ENCODE measurements at places on chromosomes 3 and 15. TPM values are rescaled to one million over a fixed set of nuclear protein-coding genes. Genes with fewer than 3 reads are reported as not detected.

- DNase-seq: no peak
Observed at GRCh38 chr15:26831951-26832350, 34.9 kb upstream of the GABRA5 start.

SERINC4 gene
- polyA plus RNA-seq: not detected

DNA sequence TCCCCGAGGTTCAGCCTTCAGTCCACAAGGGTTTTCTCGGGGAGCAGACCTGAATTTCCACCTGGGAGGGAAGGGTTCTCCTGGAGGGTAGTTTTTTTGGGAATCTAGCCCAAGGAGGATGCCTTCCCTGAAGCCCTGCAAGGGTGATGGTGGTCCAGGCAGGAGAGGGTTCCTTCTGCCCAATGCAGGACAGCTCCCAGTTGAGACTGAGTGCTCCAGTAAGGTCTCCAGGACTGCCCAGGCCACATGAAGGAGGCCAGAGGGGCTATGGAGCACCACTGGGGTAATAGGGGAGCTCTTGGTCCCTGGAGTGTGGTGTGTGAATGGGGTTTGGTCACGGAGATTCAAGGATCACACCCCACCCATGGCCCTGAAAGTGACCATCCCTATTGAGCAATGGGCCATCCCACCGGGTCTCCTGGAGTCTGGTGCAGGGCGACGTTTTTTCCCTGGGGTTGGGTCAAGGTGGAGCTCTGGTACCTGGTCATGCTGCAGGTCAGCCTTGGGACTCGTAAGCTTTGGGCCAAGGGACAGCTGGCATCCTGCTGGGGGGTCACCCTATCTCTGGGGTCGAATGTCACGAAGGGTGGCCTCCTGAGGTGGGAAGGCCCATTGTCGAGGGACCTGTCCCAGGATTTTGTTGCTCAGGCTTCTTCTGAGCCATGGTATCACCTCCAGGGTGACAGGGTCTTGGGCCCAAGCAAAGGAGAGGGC is 196.5 kb downstream of the UBE3A start:
- no peak for DNase-seq

GRCh38 chr3:13800064-13800463 is 79.8 kb downstream of the WNT7A start:
- no peak for DNase-seq

TMEM40 gene
- 2.2 TPM for polyA plus RNA-seq
